ENCODE measurements at places on chromosomes 5 and 9.

GRCh38 chr5:59097116-59097515 lies 514.2 kb downstream of the RAB3C start:
- DNase-seq: no peak

DNA sequence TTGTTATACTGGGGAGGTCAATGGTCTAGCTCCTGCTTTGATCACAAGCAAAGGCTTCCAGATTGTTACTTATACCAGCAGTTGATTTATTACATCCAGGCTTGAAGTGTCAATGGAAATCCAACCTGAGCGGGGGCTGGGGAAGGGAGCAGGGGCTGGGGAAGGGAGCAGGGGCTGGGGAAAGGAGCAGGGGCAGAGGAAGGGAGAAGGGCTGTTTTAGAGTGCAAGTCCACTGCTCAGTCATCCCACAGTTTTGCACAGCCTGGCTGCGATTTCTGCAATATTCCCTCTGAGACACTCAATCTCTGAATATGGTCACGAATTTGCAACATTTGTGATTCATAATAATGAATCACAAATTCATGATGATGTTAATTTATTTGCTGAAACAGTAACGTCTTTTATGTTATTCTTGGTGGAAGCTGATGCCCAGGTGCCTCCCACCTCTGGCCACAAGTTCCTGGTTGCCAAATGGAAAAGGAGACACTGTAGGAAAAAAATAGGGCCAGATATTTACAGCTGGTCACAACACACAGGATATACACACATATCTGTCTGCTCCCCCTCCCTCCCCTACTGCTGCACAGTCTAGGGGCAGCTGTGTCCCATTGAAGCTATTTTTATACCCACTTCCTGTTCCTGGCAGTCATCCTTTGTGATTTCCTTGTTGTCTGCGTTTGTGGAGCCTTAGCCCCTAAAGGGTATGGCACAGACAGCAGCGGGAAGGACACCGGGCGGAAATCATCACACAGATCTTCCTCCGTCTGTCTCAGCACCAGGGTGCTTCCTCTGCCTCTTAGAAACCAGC lies 325.1 kb downstream of the GADD45G start:
- no peak for DNase-seq

DNA sequence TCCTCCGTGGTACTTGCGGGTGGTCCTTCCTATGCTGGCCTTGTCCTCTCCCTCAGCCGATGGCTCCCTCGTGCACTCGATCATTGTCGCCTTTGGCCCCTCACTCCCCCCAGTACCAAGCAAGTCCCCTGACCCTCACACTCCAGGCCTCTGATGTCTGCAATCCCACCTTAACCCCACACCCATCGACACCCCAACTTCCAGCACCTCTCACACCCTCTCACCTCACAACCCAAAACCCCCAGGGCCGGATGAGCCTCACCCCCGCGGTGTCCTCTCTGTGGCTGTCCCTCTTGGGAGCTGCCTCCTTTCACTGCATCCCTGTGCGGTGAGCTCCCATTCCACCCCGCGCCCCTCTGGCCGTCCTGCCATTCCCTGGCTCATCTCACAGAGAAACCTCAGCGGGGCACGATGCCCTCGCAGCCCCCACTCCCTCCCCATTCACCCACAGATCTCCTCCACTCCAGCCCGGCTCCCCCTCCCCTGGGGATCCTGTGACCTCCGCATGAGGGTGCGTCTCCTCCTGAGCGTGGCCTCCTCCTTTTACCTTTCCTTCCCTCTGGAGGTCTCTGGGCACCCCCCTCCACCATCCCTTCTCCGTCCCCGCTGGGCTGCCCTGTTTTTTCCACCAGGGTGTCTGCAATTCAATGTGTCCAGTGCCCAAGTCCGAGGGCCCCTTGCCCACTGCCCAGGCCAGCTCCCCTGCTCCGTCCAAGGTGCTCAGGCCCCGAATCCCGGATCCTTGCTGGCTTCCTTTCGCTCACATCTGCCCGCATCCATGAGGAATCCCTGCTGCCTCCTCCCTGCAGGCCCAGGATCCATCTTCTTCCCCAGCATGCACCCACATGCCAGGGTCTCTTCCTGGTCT lies 15.8 kb upstream of the RNU6ATAC start:
- DNase-seq: peak; percentile 16

- DNase-seq: no peak
Measured at GRCh38 chr5:175253597-175253996, 190.4 kb downstream of the DRD1 start.

DNA sequence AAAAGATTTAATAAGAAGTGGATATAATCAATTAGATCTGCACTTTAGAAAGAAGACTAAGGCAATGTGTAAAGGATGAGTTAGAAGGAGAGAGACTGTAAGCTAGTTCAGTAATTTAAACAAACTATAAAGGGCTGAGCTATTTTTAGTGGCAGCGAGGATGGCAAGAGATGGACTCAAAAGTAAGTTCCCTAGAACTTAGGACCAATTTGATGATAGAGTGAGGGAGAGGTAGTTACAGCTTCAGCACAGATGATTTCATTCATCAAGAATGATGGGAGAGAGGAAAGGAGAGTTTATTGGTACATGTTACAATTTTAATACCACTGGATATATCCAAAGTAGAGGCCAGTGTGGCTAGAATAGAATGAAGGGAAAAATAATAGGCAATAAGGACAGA lies 19.1 kb downstream of the NADK2 start:
- no peak for DNase-seq

GRCh38 chr9:70020991-70021571 lies 22.6 kb upstream of the MAMDC2 start:
- no peak for DNase-seq

GRCh38 chr5:102866237-102866600 lies 111.1 kb downstream of the PAM start:
- no peak for DNase-seq

GRCh38 chr9:125524583-125525355 lies 182.2 kb downstream of the MAPKAP1 start:
- DNase-seq: no peak

GRCh38 chr5:55636177-55636576 lies 75.9 kb downstream of the SLC38A9 start:
- DNase-seq: no peak

DNA sequence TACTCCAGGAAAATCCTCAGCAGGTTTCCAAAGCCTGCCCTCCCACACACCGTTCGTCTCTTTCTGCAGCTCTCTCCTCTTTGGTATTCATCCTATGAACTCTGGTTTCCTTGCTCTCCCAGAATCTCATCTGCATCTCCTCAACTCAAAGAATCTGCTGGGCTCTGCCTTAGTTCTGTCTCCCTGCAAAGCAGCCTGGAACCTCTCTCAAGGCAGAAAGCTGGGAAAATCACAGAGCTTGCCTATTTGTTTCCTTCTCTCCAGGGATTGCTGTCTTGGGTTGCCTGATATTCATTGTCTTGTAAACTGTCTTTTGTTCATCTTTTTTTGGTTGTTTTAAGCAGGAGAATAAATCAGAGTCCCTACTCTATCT lies 5.3 kb upstream of the ERAP2 start:
- no peak for DNase-seq

DNA sequence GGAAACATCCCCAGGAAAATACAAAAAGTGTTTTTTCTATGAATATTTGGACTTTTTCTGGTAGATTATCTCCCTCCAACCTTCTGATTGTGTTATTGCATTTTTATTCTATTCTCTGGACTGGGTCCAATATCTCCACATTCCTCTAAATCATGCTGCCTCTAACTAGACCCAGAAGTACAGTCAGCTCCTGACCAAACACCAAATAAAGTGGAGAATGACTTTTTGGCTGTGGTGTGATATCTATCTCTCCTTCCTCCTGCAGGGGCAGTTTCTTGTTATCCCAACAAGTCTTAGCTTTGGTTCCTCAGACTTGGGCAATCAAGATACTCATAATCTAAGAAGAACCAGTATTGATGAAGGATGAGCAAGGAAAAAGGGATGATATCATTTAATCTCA lies 3.2 kb upstream of the RAI14 start:
- DNase-seq: no peak

- DNase-seq: no peak
Measured at GRCh38 chr5:58737671-58738070, 154.8 kb downstream of the RAB3C start.

DNA sequence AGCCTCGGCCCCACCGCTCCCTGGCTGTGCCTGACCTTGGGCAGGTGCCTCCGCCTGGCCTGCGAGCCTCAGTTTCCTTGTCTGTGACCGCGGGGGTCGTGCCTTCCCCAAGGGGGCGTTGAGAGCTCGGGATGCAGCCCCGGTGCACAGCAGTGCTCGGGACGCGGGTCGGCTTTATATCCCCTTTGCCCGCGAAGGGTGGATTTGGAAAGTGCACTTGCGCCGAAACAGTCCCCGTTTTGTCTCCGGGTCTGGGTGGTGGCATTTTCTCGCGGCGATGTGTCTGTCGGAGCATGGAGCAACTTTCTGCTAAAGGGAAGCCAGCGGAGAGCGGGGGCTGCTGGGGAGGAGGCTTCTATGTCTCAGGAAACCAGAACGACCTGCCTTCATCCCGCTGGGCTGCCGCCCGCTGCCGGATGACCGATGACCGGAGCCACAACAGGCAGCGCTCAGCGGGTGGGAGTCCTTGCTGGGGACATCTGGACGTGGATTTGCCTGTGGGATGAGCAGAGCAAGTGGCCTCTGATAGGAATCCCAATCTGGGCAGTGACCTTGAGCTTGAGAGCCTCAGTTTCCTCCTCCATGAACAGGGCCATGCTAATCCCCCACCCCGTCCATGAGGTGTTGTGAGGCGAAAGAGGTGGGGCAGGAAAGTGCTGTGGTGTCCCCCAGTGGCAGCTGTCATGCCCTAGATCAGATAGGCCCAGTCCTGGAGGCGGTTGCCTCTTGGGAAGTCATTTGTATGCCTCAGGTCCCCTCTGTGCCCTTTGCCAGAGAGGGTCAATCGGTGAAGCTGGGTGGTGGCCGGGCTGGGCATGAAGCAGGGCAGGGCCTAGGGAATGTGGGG lies 651 bp downstream of the HRH2 start:
- DNase-seq: peak; percentile 35

DNA sequence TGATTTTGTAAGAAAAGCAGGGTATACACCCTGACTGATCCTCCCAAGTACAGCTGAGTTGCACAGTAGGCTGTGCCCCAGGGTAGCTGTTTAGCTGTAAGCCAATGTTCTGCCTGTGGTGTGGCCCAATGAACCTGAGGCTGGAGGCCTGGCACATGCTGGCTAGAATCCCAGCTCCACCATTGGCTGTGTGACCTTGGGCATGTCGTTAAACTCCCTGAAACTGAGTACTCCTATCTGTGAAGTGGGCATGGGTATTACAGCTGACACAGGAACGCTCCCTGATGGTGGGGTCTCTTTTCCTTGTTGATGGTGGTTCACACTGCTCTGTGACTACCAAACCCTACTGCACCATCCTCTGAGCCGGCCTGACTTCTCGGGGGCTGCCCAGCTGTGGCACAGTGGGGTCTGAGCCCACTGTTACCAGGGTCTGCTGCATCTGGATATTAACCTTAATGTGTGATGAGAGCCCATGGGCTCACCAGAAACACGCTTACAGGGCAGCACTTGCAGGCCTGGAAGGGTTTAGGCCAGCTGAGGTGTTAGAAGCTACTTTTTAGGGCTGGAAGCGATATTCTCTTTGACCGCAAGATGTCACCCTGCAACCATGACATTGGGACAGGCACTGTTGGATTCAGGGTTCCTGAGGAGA lies 7.0 kb upstream of the GADD45G start:
- peak; percentile 51 for DNase-seq

DNA sequence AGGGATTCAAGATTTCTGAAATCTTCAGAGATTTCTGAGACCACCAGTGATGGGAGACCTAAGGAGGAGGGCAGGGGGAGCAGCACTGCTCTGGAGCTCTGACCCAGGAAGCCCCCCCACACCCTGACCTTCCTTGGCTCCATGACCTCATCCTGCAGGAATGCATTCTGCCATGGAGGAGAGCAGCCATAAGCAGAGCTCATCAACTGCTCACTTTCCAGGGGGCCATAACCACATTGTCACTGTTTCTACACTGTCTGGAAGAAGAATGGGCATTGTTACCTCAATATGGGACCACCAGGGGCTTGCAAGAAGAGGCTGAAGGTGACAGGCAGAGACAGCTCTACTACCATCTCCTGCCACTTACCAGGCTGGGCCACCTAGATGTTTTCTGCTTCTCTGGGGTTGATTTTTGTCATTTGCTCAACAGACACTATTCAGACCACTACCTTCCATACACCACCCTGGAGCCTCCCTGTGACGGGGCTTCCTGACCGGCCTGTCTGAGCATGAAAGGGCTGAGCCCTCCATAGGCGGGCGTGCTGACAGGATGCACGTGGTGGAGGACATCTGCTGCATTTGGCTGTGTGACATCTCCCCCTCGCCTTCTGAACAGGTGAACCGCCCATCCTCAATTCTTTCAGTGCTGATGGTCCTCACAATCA lies 2.3 kb upstream of the TSC1 start:
- no peak for DNase-seq

DNA sequence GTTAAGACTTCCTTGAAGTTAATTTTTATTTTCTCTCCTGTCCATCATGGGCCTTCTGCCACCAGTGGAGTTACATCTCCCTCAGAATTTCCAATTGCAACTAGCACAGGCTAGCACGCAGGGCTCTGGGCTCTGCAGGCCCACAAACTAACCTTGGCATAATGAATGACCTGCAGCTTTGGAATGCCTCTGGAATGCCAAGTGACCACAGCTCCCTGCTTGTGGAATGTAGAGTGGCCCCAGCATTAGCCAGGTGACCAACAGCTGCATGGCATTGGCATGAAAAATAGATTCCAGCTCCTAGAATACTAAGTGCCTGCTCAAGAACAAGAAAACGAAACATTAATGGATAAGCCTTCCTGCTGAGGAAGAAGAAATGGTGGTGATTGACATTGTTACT lies 726.1 kb downstream of the BRINP1 start:
- DNase-seq: peak; percentile 57

DNA sequence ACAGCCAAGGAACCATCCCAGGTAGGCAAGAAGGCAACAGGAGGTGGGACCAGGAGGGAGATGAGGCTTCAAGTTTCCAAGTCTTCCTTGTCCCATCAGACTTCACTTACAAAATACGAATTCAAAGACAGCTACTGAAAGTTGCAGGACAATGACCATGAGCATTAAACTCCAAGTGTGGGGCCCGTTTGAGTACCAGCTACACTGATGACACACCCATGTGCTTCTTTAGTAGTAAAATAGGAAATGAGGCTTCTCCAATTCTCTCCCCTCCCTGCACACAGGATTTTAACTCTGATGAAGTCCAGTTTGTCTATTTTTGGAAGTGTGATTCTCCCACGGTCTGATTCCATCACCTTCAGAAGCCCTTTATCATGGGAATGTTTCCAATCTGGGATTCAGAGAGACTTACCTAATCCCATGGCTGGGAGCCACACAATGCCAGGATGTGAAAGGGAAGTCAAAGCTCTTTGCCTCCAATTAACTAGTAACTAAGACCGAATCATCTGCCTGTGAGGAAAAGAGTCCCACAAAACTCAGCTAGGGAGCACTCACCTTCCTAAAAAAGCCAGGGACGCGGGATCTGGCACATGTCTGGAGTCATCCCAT lies 222.8 kb upstream of the MSX2 start:
- DNase-seq: no peak

- DNase-seq: no peak
Measured at GRCh38 chr5:9932770-9933169, 302.6 kb upstream of the TAS2R1 start.
